Mesangial cell (primary cell): ENCODE measurements at places on chromosomes 7 and 10. TPM values are rescaled to one million over a fixed set of nuclear protein-coding genes. Genes with fewer than 3 reads are reported as not detected.

Gene SEMA3D
- total RNA-seq = 0.33 and 0.51 TPM in 2 replicates

Gene SAP25
- 0.51 and 2.8 TPM in 2 replicates for total RNA-seq

Gene PURB
- 9.6 and 12.9 TPM in 2 replicates for total RNA-seq

Gene NPVF
- total RNA-seq = not detected in 2 replicates

Gene LRRC17
- 23.5 and 71.7 TPM in 2 replicates for total RNA-seq

Gene CC2D2B
- 0.25 TPM in 1 of 2 replicates, not detected in the other for total RNA-seq

Gene GPR146
- total RNA-seq = under 0.01 and 1.5 TPM in 2 replicates

Gene ASB10
- total RNA-seq = not detected in 2 replicates

Gene SPOCK2
- 17.8 and 103 TPM in 2 replicates for total RNA-seq

Gene ZPBP
- total RNA-seq = not detected in 2 replicates

Gene PPP1R3A
- total RNA-seq = not detected in 2 replicates

Gene POLL
- total RNA-seq = 18.4 and 33.8 TPM in 2 replicates

Gene HOGA1
- 3.1 and 18.4 TPM in 2 replicates for total RNA-seq

Gene CALHM3
- not detected in 2 replicates for total RNA-seq

Gene PHTF2
- total RNA-seq = 10.4 and 18.4 TPM in 2 replicates
